CD4-positive, alpha-beta T cell treated with Interleukin-15 for 4 hours (primary cell): ENCODE measurements at places on chromosomes 12 and 14.

- DNase-seq: no peak
Observed at GRCh38 chr12:46158501-46158900, 110.3 kb downstream of the SLC38A1 start.

GRCh38 chr12:29343022-29343799, 37.8 kb downstream of the ERGIC2 start:
- DNase-seq: no peak

DNA sequence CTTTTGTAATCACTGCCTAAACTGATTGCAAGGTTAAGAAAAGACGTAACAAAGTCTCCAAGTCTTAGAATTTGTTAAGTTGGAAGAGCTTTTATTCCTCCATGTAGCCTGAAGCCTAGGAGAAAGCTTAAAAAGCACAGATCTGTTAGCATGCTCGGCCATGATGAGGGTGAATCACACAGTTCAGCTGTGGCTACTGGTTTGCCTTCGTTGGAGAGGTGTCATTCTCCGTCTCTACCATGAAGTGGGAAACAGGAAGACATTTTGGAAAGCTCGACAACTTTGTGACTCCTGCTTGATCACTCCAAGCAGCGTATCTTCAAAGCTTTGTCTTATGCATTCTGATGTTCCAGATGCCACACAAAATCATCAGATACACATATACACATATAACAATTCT, 27.1 kb downstream of the DCP1B start:
- no peak for DNase-seq

- no peak for DNase-seq
Observed at GRCh38 chr14:68113343-68113930, 293.9 kb downstream of the RAD51B start.

DNA sequence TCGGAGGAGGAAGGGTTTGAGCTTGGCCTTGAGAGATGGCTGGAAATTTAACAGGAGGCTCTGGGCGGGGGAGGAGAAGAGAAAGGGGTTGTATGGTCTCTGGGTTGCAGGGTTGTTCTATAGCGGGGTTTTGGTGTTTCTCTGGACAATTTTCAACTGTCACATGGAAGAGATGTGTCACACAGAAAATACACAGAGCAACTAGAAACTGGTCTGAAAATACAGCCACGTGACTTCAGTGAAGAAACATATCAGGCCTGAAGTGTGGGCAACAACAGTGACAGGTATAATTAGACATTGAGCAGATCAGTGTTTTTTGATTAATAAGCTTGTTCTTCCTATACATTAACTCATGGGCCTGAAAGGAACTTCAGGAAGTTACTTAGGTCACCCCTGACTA, 205.3 kb upstream of the HMGA2 start:
- no peak for DNase-seq

GRCh38 chr12:24854908-24855307, 94.0 kb downstream of the BCAT1 start:
- DNase-seq: no peak

DNA sequence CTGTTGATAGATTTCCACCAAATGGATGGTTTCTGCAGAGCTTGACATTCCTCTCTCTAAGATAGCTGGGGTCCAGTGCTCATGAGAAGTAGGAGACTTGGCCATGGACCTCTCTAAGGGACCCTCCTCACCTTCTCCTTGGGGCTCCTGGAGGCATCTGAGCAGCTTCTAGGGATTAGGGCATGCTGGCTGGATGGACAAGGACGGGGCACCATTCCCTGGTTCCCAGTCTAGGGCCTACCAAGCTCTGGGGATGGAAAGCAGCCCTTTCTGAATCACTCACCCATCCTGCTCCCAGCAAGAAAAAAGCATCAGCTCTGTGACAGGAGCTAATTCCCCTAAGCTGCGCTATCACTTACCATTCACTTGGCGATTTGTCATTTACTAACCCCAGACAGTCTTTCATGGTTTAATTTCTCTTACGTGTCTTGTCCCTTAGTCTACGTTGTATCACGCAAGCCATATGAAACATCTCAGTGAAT, 39.5 kb downstream of the VWF start:
- DNase-seq: no peak

DNA sequence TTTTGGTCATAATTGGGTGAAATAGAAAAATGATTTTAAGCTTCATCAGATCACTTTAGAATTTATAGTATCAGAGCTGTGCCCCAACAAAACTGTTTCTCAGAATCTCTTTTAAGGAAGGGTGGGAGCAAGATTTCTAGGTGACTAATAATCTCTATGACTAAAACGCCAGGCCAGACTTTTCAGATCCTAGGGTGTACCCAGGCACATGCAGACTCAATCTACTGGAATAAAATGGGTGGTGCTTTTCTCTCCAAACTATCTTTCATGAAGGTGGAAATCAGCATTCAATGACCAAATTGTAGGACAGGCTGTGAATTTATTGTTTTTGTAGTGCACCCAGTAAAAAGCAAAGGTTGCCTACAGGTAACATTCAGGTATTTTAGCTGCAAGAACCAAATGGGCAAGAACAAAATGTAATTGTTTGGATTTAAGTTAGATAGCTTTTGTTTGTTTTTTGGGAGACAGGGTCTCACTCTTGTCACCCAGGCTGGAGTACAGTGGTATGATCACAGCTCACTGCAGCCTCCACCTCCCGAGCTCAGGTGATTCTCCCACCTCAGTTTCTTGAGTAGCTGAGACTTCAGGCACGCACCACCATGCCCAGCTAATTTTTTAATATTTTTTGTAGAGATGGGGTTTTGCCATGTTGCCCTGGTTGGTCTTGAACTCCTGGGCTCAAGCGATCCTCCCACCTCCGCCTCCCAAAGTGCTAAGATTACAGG, 49.5 kb downstream of the PPP2R5C start:
- peak; percentile 82 for DNase-seq

DNA sequence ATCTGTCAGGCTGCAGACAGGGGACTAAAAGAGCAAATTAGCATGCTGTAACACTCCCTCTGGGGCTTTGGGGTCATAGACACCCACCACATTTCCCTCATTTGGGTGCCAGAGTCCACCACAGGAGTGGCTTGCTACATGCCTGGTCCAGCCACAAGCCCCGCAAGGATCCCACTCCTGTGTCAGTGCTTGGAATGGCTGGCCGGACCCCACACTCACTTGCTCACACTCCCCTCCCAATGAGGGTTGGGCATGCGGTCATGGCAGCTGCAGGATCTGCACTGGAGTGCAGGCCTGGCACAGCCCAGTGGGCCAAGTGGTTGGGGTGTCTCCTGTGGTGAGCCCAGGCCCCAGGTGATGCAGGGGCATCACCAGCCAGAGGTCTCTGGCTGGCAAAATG, 59.9 kb downstream of the TSPAN19 start:
- DNase-seq: no peak

GRCh38 chr14:94897082-94897481, 127.2 kb upstream of the GSC start:
- no peak for DNase-seq

GRCh38 chr12:55839345-55840140, 3.2 kb downstream of the MMP19 start:
- no peak for DNase-seq

DNA sequence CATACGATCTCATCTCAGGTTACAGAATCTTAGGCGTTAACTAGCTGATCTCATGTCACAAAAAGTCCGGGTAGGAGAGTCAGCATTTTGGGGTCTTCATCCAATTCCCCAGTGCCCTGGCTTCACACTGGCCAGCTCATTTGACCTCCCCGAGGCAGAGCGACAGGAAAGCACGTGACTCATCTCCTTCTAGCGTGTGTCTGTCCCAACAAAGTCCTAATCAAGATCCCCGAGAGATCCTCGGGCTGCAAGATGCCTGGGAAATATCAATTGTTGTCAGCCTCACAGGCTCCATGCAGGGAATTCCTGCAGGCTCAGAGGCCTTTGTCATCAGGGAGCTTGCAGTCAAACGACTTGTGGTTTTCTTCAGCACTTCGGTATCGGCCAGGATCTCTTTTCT, 57.5 kb downstream of the ZNF664 start:
- DNase-seq: no peak

DNA sequence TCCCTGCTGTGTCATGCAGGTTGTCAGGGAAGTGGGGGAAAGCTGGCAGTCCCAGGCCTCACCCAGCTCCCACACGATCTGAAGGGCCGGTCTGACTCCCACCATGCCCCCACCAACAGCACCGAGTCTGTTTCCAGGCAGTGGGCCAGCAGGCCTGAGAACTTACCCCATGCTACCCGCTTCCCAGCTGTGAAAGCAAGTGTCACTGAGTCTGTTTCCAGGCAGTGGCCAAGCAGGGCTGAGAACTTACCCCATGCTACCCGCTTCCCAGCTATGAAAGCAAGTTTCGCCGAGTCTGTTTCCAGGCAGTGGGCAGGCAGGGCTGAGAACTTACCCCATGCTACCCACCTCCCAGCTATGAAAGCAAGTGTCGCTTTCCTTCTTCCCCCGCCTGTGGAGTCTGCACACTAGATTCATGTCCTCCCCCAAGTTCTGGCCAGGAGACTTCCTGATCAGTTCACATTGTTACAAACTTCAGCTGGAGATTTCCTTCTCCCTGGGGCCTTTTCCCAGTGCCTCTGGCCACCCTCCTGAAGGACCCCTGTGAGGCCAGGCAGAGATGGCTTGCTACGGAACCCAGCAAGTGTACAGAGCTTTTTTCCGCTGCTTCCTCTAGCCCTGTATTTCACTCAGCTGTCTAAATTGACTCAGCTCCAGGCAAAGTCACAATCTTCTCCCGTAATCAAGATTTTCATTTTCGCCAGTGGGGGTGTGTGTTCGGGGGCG, 435.4 kb downstream of the TMTC2 start:
- no peak for DNase-seq

DNA sequence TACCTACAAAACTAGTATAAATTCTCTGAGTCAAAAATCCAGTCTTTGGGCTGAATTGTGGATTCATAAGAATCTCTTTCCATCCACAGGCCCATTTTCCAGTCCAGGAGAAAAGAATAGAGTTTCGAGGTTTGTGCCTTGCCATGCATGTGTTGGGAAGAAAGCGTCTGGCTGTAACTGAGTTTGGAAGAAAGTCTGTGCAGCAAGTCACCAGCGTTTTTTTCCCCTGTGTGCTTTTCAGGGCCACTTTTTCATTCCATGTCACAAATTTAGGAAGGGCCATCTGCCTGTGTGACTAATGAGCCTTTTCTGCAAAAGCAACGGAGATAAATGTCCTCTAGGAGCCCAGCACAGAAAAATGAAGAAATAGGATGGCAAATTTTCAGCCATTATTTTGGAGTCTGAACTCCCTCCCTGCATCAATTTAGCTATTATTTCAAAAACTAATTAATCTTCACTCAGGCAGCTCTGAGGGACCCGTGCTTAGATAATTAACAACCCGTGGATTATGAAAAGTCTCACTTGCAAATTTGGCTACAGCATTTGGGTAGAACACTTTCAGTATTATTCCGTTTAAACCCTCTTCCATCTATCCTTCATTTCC, 261.5 kb downstream of the SUDS3 start:
- no peak for DNase-seq

DNA sequence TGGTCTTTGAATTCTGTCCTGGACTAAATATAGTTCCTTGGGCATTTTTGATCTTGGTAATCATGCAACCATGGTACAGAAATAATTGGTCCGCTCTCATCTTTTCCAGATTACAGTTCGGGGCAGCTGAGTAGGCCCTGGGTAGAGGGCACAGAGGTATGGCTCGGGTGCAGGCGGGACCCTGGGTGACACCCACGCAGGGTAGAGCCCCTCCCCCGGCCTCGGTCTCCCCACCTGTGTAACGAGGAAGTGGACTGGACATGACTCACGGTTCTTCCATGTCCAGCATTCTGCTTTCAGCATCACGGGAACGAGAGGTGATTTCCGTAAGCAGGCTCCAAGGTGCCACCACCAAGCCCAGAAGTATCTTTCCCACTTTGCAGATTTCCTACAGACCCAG, 91.0 kb upstream of the DIO3 start:
- no peak for DNase-seq

DNA sequence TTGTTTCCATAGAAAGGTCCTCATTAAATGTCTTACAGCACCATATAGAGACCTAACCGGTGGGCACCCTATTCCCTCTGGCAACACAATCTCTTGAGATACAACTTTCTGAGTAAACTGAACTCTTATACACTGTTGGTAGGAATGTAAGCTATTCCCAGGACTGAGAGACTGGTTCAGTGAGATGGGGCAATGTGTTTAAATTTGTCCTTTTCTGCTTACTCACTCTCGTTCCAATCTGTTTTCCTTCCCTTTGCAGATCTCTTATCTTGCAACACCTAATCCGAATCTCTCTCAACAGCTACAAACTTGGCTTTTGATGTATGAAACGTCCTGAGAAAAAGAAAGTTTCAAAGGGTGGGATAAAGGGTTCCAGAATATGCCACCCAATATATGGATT, 26.1 kb upstream of the ETV6 start:
- DNase-seq: no peak

DNA sequence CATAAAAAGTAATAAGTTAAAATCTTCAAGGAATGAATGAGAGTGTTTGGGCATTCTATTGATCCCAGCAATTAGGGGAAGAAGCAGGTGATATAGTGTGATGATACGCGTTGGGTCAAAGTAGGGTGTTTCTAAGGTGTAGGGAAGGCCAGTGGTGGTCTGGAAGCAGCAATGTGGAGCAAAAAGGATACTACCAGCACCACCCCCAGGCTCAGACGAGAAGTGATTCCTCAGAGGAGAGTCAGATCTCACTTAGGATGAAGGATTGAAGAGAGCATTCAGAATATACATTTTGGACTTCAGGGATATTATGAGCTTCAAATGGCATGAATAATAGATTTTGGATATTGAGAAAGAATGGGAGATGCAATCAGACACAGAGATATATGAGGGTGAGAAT, 497.6 kb downstream of the RMST start:
- DNase-seq: no peak

DNA sequence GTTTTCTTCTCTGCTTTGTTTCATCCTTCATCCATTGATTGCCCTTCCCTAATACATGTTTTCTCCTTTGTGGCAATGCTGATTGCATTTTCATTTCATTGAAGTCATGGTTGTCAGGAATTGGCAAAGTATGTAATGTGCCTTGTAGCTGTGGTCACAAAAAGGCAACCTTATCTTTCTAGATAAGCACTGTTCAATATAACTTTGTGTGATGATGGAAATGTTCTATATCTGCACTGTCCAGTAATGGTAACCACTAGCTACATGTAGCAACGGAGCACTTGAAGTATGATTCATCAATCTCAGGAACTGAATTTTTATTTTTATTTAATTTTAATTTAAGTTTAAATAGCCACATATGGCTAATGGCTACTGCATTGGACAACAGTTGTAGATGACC, 79.8 kb downstream of the PCNX1 start:
- DNase-seq: no peak

DNA sequence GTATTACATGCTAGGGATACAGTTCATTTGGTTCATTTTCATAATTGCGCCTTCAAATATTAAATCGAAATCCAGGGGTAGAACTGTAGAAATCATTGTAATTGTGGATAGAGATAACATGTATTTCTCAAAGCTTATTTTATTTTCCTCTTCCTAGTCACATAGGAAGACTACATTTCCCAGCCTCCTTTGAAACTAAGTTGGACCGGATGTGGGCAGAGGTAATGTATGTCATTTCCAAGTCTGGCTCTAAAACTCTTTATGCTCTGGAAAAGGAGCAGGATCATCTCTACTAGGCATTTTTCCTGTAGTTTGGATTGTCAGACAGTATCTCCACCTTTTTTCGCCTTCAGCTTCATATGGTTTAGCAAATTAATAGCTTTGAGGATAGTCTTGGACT, 70.1 kb upstream of the CRY1 start:
- DNase-seq: no peak
